ENCODE measurements at places on chromosomes 2 and 18.
A peak's percentile ranks its signal among the peaks of the same experiment; 100 is the strongest.

- no peak for DNase-seq
Observed at GRCh38 chr2:218252509-218253231, 8.1 kb upstream of the GPBAR1 start.

DNA sequence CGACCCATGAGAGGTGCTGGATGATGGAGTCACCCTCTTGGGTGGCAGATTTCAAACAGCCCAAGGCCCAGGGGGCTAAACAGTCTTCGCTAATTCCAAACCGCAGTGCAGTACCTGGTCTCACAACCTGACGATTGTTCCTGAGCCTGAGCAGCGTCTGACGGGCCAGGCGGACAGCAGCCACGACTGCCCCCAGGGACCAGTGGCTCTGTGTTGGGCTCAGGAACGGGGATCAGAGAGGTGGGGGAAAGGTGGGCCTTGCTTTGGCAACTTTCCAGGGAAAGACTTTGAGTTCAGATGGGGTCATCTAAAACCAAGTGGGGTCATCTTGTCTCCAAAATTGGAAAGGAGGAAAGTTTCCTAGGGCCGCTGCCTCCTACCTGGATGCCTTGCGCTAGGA lies 492 bp downstream of the COLEC11 start:
- no peak for DNase-seq

- no peak for DNase-seq
Observed at GRCh38 chr18:23138471-23138870, 3.2 kb downstream of the CABLES1 start.

- no peak for DNase-seq
Observed at GRCh38 chr2:74206180-74206688, 7.8 kb downstream of the MTHFD2 start.

GRCh38 chr2:43462866-43463641 lies 132.8 kb downstream of the THADA start:
- DNase-seq = no peak

GRCh38 chr18:58057291-58057965 lies 13.4 kb downstream of the NEDD4L start:
- no peak for DNase-seq

GRCh38 chr2:76721226-76721625 lies 801.0 kb downstream of the LRRTM4 start:
- DNase-seq = no peak

DNA sequence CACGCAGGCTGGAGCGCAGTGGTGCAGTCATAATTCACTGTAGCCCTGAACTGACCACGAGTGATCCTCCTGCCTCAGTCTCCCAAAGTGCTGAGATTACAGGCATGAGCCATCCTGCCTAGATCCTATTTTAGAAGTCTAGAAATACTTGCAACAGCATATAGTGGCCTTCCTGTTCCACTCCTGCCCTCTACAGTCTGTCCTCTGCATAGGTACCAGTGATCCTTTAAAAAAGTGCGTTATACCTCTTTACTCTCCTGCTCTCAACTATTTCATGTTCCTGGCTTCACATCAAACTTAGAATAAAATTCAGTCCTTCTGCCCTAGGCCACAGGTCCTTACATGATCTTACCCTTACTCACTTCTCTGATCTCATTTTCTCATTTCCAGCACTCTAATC lies 6.0 kb downstream of the COMMD1 start:
- no peak for DNase-seq

DNA sequence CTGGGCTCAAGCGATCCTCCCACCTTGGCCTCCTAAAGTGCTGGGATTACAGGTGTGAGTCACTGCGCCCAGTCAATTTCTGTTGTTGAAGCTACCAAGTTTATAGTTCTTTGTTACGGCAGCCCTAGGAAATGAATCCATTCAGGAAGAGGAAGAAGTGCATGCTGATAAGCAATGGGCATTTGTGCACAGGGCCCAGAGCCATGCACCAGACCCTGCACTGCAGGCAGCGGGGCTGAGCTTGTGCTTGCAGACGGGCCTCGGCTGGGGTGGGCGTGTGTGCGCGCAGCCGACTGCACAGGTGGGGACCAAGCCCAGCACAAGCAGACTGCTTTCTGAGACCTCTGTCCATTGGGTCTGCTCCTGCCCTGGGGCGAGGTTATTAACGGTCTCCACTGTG lies 144.6 kb downstream of the CABLES1 start:
- DNase-seq = no peak

GRCh38 chr2:188897096-188897495 lies 77.1 kb upstream of the COL3A1 start:
- no peak for DNase-seq

- DNase-seq = no peak
Observed at GRCh38 chr2:127658641-127659407, 12.9 kb downstream of the GPR17 start.

GRCh38 chr2:62304429-62305417 lies 108.8 kb downstream of the B3GNT2 start:
- peak; percentile 26 for DNase-seq

GRCh38 chr18:9475643-9476591 lies 604 bp downstream of the RALBP1 start:
- DNase-seq = no peak

DNA sequence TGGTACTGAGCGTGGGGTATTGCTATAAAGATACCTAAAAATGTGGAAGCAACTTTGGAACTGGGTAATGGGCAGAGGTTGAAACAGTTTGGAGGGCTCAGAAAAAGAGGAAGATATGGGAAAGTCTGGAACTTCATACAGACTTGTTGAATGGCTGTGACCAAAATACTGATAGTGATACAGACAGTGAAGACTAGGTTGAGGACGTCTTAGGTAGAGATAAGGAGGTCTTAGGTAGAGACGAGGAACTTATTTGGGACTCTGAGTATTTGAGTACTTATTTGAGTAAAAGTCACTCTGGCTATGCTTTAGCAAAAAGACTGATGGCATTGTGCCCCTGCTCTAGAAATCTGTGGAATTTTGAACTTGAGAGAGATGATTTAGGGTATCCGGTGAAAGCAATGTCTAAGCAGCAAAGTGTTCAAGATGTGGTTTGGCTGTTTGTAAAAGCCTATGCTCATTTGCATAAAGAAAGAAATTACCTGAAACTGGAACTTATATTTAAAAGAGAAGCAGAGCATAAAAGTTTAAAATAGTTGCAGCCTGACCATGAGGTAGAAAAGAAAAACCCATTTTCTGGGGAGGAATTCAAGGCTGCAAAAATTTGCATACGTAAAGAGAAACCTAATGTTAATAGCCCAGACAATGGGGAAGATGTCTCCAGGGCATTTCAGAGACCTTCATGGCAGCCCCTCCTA lies 219.6 kb downstream of the PDE1A start:
- no peak for DNase-seq

GRCh38 chr2:162000431-162000830 lies 73.6 kb downstream of the DPP4 start:
- no peak for DNase-seq

DNA sequence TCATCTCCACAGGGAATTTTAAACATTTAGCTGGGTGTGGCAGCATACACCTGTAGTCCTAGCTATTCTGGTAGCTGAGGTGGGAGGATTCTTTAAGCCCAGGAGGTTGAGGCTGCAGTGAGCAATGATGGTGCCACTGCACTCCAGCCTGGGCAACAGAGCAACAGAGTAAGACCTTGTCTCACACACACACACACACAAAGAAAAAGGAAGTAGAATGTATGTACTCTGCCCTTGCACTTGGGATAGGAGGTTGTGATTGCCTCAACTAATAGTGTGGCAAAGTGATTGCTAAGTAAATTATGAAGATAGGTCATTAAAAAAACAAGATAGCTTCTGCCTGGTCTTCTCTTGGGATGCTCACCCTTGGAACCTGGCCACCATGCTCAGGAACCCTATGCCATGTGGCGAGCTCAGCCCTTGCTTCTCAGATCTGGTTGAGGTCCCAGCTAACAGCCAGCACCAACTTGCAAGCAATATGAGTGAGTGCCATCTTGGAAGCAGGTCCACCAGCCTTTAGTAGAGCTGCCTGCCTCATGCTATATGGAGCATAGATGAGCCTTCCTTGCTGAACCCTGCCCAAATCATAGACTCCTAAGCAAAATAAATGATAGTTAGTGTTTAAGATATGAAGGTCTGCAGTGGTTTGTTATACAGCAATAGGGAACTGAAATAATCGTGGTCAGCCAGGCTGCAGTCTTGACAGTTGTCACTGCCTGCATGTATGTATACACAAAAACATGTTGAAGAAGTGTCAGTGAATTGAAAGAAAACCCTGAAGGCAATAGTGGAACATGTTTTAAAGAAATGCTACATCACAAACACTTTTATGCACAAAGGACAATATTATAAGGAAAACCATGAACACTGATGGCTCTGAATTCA lies 30.1 kb upstream of the PNO1 start:
- no peak for DNase-seq

- DNase-seq = no peak
Observed at GRCh38 chr2:228681426-228681825, 499.9 kb upstream of the SPHKAP start.

GRCh38 chr2:38945911-38946310 lies 56.2 kb downstream of the ARHGEF33 start:
- DNase-seq = no peak

DNA sequence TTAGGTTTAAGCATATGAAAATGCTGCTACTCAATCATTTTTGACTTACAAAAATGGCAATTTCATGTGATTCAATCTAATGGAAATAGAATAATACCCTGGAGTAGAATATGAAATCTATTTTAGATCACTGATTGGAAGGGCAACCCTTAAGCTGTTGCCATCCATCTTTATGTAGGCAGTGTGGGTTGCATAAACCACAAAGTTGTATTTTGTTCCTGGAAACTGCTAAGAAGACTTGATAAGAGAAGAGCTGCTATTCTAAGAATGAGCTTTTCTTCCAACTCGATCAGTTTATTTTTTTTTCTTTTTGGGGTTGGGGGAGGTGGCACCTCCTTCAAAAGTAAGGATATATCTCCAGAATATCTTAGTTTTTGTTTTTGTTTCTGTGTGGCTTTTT lies 60.2 kb downstream of the CAVIN2 start:
- no peak for DNase-seq

- no peak for DNase-seq
Observed at GRCh38 chr2:74532222-74532621, 2.5 kb downstream of the HTRA2 start.

GRCh38 chr2:200300638-200301314 lies 5.7 kb upstream of the SPATS2L start:
- DNase-seq = no peak

- DNase-seq = no peak
Observed at GRCh38 chr2:109080109-109080508, 48.9 kb upstream of the SH3RF3 start.

- no peak for DNase-seq
Observed at GRCh38 chr2:37439131-37439642, 94.8 kb downstream of the QPCT start.

DNA sequence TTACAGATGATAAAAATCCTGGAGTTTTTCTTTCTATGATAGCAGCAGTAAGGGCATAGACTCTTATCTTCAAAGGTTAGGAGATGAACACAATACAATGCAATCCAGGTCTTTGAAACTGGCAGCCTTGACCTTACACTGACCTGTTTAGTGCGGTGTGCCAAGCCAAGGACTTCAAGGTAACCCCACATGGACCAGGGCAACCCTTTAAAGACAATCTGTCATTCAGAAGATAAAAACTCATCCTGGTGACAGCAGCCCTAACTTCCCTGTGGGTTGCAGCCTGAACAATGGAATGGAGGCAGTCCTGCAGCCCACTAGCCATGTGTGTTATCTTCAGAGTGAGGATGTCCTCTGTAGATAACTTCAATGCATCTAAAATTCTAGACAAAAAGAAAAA lies 78.1 kb downstream of the RTTN start:
- no peak for DNase-seq

GRCh38 chr18:22233266-22233665 lies 63.9 kb downstream of the GATA6 start:
- DNase-seq = no peak

DNA sequence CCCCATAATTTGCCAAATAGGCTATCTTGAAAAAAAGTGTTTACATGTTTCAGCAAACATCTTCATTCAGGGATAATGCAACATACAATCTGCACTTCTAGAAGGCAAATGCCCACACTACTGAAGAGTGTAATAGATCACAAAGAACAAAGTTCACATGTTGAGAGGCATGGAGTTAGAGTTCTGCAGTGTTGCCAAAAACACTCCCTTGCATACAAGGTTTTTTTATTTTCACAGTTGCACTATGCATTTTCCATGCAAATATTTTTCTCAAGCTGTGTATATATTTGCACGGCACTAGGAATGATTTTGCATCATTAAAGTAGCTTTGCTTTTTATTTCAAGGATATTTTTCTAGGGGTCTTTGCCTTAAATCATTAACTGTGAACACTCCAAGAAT lies 409.9 kb downstream of the THSD7B start:
- DNase-seq = no peak

DNA sequence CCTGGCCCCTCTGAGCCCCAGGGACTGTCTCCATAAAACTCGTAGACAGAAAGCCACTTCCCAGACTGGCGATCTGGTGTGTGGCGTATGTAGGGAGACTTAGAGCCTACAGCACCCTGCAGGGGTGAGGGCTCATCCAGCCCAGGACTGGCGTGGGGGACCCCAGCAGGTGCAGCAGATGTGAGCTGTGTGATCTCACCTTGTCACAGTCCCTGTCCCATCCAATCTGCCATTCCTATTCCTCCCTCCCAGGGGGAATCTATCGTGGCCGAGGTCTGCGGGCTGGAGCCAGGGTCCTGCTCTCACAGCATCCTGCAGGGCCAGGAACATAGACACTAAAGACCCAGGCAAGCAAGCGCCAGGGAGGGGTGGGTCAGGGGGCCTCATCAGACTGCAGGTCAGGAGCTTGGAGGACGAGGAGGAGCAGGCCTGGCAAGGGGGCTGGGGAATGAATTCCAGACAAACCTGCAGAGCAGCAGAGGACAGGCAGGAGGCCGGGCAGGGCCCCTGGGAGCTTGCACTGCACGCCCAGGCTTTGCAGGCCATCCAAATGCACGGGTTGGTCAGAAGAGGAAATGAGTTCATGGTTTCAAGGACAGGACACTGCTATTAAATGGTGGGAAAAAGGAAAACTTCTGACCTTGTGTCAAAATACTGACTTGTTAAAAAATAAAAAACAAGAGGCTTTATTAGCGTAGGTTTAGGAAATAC lies 32.5 kb downstream of the HS6ST1 start:
- no peak for DNase-seq

GRCh38 chr2:45055162-45055605 lies 45.9 kb upstream of the SIX2 start:
- no peak for DNase-seq

DNA sequence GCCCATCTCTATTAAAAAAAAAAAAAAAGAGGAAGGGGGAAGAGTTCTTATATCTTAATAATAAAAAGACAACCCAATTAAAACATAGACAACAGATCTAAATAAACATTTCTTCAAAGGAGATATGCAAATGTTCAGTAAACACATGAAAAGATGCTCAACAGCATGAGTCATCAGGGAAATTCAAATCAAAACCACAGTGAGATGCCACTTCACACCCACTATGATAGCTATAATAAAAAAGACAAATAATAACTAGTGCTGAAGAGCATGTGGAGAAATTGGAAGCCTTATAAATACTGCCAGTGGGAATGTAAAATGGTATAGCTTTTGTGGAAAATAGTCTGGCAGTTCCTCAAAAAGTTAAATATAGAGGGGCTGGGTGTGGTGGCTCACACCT lies 61.5 kb upstream of the CYP20A1 start:
- no peak for DNase-seq

- DNase-seq = no peak
Observed at GRCh38 chr2:16425462-16426336, 239.9 kb downstream of the CYRIA start.

GRCh38 chr2:241865416-241865956 lies 4.0 kb upstream of the RTP5 start:
- no peak for DNase-seq

Measured in stimulated activated CD4-positive, alpha-beta T cell treated with anti-CD3 and anti-CD28 coated beads, Interleukin-2, amount 100 ng/mL, for 48 hours (primary cell).